Stimulated activated CD4-positive, alpha-beta T cell treated with anti-CD3 and anti-CD28 coated beads, Interleukin-15, amount 100 ng/mL, for 48 hours (primary cell): ENCODE measurements at places on chromosomes 7 and 10.

GRCh38 chr7:7476381-7476780, 59.3 kb downstream of the COL28A1 start:
- no peak for DNase-seq

- DNase-seq, result no peak
Observed at GRCh38 chr10:3195726-3196125, 23.1 kb upstream of the PITRM1 start.

GRCh38 chr10:117075064-117075463, 63.0 kb downstream of the VAX1 start:
- no peak for DNase-seq

DNA sequence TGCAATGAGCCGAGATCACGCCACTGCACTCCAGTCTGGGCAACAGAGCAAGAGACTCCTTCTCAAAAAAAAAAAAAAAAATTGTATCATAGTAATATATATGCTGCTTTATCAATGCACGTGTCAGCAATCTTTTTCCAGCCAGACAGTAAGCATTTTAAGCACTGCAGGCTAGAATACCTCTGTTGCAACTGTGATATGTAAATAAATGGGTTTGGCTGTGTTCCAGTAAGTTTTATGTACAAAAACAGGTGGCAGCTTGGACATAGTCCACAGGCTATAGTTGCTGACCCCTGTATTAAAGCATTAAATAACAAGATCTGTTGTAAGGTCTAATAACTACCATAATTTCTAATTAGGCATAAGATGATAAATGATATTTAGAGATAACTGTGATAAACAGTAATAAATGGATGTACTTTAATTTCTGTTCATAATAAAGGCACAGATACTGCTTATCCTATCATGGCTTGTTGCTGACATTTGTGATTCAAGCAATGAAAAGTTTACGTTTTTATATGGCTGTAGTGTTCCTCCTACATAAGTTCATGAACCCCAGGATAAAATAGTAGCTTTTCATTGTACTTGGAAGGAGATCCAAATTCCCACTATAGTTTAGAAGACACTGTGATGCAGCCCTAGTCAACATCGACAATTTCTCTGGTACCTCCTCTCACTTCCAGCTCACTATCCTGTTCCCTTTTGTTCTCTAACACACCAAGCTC, 161.4 kb downstream of the ELMO1 start:
- DNase-seq, result no peak

GRCh38 chr7:157299613-157300368, 37.0 kb upstream of the DNAJB6 start:
- DNase-seq, result no peak

DNA sequence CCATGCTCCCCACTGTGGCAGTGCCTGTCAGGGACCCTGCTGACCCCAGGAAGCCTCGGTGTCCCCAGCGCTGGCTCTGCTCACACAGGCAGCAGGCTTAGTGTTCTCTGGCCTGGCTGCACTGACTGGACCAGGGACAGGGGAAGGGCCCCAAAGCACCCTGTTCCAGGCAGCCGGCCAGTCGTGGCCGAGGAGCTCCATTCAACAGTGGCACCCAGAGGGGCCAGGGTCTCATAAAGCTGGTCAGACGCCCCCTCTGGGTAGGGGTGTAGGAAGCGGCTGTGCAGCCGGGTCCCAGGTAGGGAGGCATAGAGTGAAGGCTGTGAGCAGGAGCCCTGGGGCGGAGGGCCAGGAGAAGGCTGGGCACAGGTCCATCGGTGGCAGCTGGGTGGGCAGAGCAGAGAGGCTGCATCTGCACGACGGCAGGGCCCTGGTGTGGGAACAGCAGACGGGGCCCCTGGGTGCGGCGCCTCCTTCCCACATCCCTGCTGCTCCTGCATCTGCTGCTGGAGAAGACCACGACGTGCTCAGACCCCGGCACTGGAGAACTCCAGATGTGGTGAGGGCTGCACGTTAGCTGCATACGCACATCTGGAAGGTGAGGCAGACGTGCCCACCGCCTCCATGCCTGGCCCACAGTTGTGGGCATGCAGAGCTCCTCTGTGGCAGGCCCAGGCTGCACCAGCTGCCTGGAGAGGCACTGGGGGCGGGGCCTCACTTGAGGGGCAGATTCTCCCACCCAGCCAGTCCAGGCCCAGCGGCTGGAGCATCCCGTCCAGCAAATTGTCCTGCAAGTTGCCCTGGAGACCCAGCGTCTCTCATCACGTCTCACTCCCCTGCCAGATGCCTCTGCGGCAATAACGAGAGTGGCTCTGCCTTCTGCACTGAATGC, 25.1 kb downstream of the MNX1 start:
- no peak for DNase-seq

GRCh38 chr7:50653126-50653864, 88.1 kb upstream of the DDC start:
- no peak for DNase-seq

- no peak for DNase-seq
Observed at GRCh38 chr7:129499999-129500398, 2.3 kb upstream of the SMKR1 start.

- no peak for DNase-seq
Observed at GRCh38 chr7:74483402-74484336, 30.0 kb downstream of the GTF2IRD1 start.

GRCh38 chr10:63058236-63058635, 74.9 kb upstream of the NRBF2 start:
- no peak for DNase-seq

DNA sequence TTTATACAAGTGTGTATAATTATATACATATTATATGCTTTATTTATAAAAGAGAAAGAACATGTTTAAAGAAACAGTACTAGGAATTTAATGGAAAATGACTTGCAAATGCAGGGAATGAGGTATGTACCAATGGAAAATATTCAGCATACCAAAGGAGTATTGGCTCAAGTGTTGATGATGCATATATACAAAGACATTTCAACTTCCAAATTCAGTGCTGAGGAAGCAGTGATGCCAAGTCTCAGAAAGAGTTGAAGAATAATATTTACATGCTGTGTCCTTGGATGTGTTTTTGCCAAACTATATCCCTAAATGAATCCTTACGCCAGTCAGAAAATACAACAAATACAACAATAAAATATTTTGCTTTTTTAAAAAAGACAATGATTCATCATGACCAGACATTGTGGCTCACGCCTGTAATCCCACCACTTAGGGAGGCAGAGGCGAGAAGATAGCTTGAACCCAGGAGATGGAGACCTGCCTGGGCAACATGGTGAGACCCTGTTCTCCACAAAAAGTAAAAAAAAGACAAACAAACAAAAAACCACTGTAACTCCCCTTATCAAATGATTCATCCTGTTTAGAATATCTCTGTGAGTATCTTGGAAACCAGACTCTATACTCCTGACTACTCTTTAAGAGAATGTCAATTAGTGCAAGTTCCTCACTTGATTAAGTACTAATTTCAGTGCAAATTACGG, 157.2 kb downstream of the CHRM2 start:
- DNase-seq, result no peak

DNA sequence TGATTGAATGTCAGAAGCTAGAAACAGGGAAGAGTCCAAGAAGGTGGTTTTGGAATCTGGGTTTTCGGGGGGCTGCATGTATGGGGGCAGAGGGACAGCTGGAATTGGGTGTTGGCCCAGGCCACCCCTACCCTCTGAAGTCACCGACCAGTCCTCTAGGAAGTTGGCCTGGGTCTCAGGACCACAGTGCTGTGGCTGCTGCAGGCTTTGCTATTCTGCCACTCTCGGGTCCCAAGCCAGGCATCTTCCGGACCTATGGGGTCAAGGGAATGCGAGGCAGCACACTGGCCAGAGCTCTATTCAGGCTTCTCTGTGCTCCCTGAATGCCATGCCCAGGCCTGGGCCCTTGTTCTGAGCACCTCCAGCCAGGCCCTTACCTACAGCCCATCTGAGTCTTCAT, 13.2 kb downstream of the FGF8 start:
- DNase-seq, result no peak

DNA sequence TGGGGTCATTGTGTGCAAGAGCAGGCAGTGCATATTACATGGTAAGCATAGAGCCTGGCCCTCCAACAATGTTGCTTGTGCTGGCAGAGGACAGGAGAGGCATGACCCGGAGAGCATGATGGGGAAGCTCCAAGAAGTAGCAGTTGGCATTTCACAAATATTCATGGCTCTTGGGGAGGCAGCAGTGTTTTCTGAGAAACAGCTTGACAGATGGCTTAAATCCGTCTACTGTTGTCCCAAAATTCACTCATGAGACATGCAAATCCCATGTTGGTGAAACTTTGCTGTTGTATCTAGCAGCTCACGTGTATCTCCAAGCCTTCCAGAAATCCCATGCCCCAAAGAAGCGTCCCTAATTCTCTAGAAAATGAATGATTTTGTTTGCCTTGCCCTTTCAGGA, 487.0 kb downstream of the SORCS3 start:
- no peak for DNase-seq

GRCh38 chr7:99290980-99291607, 18.5 kb downstream of the MYH16 start:
- no peak for DNase-seq

DNA sequence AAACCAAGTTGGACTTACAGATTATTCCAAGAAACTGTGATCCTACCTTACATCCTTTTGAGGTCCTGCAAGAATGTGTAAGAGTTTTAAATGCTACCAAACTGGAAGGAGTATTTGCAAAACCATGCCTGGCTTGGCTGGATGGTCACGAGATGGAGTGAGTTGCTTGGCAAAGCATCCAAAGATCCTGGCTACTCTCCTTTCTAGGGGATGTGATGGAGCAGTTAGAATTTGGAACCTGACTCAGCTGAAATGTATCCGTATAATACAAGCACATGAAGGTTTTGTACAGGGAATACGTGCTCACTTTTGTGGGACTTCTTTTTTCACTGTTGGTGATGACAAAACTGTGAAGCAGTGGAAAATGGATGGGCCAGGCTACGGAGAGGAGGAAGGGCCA, 13.3 kb upstream of the SYPL1 start:
- no peak for DNase-seq
